ENCODE measurements at places on chromosomes 4 and X. TPM values are rescaled to one million over a fixed set of nuclear protein-coding genes. Genes with fewer than 3 reads are reported as not detected.

DNA sequence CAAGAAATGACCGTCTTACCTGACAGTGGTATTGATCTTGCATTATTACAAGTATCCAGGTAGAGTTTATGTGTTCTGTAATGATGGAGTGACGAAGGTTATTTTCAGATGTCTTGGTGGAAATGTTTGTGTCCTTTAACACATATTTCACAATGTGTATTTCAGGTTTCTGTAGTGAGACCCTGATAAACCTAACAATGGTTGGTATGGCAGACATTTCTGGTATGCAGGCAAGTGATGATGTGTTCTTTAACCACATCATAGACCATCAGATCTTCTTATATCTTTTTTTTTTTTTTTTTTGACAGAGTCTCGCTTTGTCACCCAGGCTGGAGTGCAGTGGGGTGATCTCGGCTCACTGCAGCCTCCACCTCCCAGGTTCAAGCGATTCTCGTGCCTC, 14.6 kb upstream of the ATXN3L start:
- DNase-seq, result no peak

DNA sequence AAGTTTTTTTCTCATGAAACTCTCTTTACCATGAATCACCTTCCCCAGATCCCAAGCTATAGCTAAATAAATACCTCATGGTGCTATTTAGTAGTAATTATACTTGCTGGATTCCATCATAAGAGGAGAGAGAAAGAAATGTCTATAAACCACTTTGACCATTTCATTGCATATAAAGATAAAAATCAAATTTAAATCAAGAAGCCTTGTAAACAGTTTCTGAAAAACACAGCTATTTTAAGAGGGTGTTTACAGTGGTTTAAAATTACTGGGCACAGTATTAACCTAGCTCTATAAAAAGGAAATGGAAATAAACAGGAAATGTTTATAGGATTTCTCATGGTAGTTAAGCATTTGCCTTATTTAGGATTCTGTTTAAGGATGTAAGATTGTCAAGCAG, 637.9 kb downstream of the ADGRL3 start:
- no peak for DNase-seq

Gene FAM13A
- 43.8 TPM for total RNA-seq

DNA sequence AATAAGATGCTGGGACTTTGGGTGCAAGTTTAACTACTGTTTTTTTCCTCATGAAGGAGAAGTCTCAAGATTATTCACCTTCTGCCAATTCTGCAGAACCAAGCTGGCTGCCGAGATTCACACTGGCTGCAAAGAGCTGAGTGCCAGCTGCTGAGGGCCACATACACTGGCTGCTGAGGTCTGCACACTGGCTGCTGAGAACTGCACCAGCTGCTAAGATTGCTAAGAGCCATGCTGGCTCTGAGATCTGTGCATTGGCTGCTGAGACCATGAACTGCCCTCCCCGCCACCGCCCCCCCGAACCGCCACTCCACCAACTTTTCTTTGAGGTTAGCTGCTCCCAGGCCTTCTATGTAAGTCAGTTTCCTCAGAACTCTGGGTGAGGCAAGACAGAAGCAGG, 330.3 kb downstream of the CBLL2 start:
- DNase-seq, result no peak

DNA sequence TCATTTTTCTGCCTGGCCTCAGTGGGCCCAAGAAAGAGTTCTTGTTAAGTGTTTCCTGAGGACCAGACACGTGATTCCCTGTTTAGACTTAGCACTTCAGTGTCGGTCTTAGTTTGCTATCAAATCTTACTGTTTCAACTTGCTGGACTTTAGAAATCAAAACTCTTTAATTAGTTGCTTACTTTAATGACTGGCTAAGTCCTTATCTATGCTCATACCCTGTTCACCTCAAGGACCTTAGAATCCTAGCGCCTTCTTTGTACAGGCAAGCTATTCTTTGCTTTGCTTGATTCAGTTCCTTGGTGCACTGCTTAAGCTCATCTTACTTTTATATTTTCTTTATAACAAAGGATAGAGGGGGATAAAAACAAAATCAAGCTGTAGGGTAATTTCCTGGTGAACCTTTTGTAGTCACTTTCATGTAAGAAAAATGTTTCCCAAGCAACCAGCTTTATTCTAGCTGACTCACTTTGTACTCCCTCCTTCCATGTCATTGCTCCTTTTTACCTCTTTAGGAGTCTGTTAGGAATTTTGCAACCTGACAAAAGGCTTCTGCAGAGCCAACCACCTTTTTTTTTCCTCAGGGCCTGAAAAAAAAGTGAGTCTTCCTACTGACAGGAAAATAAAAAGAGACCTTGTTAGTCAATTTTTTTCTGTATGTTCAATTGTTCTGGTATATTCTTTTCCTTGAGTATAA, 14.7 kb downstream of the WDR44 start:
- DNase-seq, result no peak

GRCh38 chr4:80489798-80490197, 154.3 kb downstream of the CFAP299 start:
- DNase-seq, result no peak

- peak; percentile 25 for DNase-seq
Observed at GRCh38 chr4:109434007-109434971, 674 bp downstream of the SEC24B start.

- no peak for DNase-seq
Observed at GRCh38 chr4:141448490-141448889, 187.9 kb upstream of the IL15 start.

Gene GAGE12H
- total RNA-seq, result not detected

DNA sequence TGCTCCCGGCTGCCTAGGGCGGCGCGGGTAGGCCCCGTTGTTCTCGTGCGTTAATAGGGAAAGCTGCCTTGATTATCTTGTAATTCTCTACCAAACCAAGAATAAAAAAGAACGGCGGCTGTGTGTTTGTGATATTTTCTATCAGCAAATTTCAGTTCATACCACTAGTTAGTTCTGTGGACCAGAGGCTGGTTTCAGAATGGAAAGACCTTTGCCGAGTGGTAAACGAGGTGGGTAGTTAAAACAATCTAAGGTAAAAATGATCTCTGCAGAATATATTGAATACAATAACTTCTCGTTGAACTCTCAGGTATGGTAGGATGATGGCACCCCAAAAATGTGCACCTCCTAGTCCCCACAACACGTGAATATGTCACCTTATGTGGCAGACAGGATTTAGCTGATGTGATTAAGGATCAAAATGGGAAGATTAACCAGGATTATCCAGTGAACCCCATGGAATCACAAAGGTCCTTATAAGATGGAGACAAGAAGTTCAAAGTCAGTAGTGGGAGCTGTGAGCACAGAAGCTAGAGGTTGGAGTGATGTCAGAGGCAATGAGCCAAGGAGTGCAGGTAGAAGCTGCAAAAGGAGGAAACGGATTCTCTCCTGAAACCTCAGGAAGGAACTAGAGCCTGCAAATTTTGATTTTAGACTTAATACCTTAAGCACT, 574 bp upstream of the CFAP97 start:
- no peak for DNase-seq

DNA sequence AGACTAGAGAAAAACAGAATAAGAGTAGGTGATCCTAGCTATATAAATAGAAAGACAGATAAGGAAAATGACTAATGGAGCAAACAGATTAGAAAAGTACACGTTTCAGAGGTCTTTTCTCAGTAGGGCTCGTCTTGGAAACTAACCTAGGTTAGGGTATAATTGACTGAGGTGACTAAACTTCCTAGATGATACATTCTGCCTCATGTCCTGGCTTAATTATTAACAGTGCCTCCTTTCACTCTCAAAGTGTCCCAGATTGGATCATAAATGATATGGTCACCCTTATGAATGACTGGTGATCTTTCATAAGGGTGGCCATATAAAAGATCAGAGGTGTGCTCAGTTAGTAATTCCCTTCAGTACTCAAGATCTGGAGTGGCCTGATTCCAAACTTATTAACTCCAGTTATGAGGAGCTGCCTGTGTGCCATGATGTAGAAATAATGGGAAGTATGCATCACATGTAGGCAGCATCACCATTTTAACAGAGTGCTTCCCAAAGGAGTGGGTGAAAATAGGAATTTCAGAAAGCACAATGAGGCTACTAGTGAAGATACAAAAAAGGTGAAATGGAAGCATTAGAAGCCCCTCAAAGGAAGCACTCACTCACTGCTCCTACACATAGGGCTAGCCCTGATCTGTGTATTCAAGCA, 14.7 kb upstream of the GRIA3 start:
- DNase-seq, result no peak

- DNase-seq, result no peak
Observed at GRCh38 chr4:1151541-1151940, 20.8 kb downstream of the SPON2 start.

DNA sequence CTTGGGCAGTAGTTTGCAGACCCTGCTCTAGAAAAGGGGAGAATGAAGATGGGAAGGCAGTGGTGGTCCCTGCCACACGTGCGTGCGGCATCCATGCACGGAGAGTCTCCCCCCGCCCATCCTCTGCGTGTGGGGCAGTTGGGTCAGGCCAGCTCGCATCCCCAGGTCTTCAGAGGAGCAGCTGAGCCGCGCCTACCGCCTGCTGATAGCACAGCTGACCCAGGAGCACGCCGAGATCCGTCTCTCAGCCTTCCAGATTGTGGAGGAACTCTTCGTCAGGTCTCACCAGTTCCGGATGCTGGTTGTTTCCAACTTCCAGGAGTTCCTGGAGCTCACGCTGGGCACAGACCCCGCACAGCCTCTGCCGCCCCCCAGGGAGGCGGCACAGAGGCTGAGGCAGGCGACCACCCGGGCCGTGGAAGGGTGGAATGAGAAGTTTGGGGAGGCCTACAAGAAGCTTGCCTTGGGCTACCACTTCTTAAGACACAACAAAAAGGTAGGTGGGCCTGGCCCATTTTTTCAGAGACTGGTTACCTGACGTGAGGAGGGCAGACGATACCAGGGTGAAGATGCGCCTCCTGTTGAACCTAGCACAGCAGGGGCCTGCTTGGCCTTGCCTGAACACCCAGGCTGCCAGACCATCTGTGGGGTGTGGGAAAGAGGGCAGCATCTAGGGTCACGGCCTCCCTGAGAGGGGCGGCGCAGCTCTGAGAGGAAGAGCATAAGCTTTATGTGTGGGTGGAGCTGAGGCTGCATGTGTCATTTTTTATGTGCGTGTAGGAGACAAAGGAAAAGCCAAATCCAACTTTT, 2.6 kb downstream of the UVSSA start:
- DNase-seq, result no peak

GRCh38 chr4:89741768-89742167, 95.2 kb downstream of the SNCA start:
- DNase-seq, result no peak

Gene VCX2
- not detected for total RNA-seq

Gene ATP5ME
- 252 TPM for total RNA-seq

- DNase-seq, result no peak
Observed at GRCh38 chr4:41525129-41525528, 12.8 kb upstream of the LIMCH1 start.

DNA sequence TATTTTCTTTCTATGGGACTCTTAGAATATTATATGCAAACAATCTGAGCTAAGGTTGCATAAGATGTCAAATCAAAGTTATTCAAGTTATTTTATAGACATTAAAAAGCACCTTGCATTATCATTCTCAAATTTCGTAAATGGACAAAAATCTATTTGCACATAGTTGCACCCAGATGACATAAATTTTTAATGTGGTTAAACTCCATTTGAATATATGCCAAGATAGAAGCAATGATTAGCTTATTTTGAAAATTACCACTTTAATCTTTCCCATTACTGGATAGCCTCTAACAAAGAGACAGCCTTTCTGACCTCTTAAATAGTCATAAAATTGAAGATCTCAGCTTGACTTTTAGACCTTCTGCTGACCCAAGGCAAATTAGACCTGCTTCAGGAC, 386.8 kb downstream of the RAPGEF2 start:
- no peak for DNase-seq

GRCh38 chr4:5114950-5115349, 63.7 kb downstream of the STK32B start:
- DNase-seq, result no peak

DNA sequence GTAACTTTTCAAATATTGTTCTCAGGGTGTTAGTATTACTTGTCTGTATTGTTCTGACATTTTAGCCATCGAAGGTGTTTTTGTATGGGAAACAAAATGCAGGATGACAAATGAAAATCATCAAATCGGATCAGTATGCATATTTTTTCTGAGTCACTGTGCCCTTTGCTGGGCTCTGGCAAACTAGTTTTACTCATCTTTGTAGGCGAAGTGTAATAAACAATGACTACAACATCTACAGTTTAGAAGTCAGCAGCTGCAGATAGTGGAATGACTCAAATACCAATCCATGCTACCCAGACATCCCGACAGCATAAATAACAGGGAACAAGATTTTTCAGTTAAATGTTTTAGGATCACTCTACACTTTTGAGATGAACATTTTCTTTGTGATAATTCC, 557.3 kb upstream of the TENM3 start:
- no peak for DNase-seq

DNA sequence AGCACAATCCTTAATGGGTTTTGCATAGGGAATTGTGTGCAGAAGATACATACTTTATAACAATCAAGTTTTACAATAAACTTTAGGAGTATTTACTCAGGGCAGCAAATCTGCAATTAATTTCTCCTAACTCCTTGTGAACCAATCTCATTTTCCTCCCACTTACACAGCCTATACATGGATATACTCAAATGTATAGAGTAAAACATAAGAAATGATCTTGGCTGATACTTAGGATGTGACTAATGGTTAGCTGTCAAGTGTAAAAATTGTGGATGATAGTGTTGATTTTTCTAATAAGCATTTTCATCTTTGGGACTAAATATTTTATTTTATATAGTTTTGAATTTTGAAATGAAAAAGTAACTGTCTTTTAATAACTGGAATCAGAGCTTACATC, 759.6 kb downstream of the GRID2 start:
- no peak for DNase-seq

Gene CLNK
- total RNA-seq, result 0.14 TPM

- DNase-seq, result no peak
Observed at GRCh38 chr4:55123791-55124190, 1.6 kb downstream of the KDR start.

DNA sequence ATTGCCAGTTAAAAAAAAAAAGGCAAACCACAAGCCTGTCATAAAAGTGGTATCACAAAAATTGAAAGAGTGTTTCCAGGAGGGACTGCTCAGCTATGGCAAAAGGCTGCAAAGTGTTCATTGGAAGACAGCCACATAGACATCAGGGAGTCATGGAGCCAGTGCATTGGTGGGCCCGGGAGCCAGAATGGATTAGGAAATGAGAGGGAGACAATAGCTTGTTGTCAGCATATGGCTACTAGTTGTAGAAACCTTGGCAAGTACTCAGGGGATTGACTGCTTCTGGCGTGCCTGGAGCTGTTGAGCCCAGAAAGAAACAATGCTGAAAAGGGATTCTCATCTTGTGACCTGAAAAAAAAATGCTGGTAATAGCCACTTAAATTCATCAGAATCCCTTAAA, 5.0 kb downstream of the GAR1 start:
- no peak for DNase-seq

GRCh38 chrX:16743604-16744325, 24.4 kb downstream of the SYAP1 start:
- DNase-seq, result no peak

DNA sequence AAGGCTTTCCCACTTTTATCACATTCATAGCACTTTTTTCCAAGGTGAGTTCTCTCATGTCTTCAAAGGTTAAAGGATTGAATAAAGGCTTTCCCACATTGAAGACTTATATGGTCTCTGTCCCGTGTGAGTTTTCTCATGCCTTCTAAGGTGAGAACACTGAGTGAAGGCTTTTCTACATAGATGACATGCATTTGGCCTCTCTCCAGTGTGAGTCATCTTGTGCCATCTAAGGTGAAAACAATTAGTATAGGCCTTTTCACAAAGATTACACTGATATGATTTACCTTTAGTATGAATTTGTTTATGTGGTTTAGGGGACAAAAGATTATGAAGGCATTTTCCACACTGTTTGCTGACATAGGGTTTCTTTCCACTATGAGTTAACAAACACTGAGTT, 21.2 kb downstream of the USP17L30 start:
- DNase-seq, result no peak

GRCh38 chr4:4269331-4269731, 20.6 kb downstream of the LYAR start:
- no peak for DNase-seq

All from mucosa of gallbladder (tissue), 1 donor.